Kidney epithelial cell (primary cell): ENCODE measurements at places on chromosomes 2 and 18. TPM values are rescaled to one million over a fixed set of nuclear protein-coding genes. Genes with fewer than 3 reads are reported as not detected.
A peak's percentile ranks its signal among the peaks of the same experiment; 100 is the strongest.

- no peak for DNase-seq
Measured at GRCh38 chr18:61285777-61286176, 47.5 kb upstream of the CDH20 start.

DNA sequence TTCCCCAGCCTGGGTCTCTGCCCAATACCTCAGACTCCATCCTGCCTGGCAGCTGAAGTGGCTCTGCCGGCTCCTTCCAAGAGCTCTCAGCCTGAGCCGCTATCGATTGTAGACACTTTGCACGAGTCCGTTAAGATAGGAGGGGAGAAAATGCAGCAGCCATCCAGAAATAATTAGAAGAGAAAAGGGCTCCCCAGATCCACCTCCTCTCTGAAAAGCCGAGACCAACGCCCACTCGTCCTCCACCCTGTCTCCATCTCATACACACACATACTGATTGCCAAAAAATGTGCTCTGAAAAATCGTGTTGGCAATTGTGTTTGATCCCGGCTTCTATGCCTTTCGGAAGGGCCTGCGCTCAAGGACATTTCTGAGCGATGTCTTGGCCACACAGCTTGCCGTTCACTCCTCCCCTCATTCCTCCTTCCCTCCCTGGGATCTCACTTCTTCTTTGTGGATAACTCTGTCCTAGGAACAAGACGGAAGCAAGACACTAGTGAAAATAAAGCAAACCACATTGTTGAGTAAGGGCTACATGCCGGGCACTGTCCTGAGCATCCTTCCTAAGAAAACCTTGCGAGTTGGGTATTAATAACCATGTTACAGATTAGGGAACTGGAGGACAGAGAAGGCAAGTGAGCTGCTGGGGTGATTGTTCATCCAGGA, 372.8 kb upstream of the MYT1L start:
- no peak for DNase-seq

The PLCL1 gene
- 0.08 and 0.14 TPM in 2 replicates for total RNA-seq

DNA sequence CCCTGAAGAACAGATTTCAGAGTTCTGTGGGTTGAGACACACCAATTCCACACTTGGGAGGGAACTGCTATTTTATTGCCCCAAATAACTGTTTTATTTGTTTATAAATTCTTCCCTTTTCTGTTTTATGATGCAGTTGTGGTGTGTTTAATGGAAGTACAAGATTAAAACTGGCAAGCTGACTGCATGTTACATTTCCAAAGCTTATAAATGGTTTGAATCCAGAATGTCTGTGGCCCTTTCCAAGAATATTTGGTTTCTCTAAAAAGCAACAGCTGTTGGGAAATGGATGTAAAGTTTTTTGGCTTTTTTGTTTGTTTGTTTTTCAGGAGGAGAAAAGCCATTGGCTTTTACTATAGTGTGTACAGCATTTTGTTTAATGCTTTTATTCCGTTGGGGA, 234.5 kb downstream of the MTX2 start:
- DNase-seq = no peak

DNA sequence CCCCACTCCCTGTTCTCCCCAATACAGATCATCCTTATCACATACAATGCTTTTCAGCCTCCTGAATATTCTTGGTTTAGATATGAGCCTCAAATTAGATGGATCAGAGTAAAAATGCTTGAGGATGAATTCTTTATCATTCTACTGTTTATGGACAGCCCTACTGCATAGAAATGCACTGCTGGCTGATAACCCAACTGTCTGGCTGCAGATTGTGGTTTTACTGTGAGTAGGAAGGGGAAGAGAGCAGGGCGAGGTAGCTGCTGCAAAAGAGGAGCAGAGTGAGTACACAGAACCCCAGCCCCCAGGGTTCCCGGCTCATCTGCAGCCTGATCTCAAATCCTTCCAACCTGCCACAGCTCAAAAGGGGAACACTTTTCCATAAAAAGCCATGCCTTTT, 29.4 kb upstream of the NCOA1 start:
- no peak for DNase-seq

The HK2 gene
- 19.6 and 20.7 TPM in 2 replicates for total RNA-seq

The REG3G gene
- total RNA-seq = not detected in 2 replicates

The CAPN13 gene
- 0.07 TPM in 1 of 2 replicates, not detected in the other for total RNA-seq

GRCh38 chr18:26792661-26793060, 72.8 kb downstream of the AQP4 start:
- peak; percentile 16 for DNase-seq

- DNase-seq = no peak
Measured at GRCh38 chr2:110877031-110877827, 144.9 kb downstream of the ACOXL start.

- DNase-seq = no peak
Measured at GRCh38 chr2:232688201-232688600, 8.9 kb upstream of the GIGYF2 start.

- DNase-seq = no peak
Measured at GRCh38 chr2:32652555-32653209, 24.8 kb downstream of the TTC27 start.

DNA sequence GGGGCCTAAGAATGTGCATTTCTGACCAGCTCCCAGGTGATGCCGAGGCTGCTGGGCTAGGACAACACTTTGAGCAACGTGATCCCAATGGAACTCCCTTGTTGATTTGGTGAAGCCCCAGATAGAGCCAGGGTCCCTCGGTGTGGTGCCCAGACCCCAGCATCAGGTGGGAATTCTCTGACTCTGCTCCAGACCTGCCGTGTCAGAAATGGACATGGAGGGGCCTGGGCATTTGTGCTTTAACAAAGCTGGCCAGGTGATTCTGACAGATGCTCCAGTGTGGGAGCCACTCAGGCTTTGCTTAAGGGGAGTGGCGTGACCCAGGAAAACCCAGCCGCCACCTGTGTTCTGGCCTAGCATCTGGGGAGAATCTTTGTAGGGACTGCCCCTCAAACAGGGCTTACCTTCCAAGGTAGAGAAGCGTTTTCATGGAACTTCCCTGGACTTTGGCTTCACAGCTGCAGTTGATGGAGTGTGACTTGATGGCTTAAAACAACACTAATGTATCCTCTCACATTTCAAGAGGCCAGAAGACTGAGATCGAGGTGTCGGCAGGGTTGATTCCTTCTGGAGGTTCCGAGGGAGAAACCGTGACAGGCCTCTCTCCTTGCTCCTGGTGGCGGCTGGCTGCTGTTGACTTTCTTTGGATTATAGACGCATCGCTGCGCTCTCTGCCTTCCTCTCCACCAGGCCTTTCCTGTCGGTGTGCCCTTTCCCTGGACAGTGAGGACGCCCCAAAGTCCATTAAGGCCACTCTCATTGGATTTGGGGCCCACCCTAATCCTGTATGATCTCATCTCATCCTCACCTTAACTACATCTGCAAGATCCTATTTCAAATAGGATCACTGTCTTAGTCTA, 57.0 kb upstream of the HDAC4 start:
- DNase-seq = no peak

GRCh38 chr18:23609390-23610023, 23.2 kb upstream of the NPC1 start:
- no peak for DNase-seq

GRCh38 chr2:290090-290722, 2.3 kb upstream of the ALKAL2 start:
- peak; percentile 25 for DNase-seq

GRCh38 chr2:177303939-177304338, 39.4 kb upstream of the NFE2L2 start:
- DNase-seq = no peak

The MOB1A gene
- total RNA-seq = 102 and 120 TPM in 2 replicates

DNA sequence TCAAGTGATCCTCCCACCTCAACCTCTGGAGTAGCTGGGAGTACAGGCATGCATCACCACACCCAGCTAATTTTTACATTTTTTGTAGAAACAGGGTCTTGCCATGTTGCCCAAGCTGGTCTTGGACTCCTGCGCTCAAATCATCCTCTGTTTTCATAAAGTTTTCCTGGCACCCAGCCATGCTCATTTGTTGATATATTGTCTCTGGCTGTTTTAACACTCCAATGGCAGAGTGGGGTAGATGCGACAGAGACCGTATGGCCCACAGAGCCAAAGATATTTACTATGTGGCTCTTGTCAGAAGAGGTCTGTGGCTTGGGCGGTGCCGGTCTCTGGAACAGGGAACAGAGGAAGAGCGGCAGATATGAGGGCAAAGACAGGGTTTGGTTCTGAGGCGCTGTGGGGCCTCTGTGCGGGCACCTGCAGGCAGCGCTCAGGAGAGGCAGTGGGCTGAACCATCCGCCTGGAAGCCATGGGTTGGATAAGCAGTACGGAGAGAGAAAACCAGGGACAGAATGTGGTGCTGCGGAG, 50.2 kb downstream of the CENPO start:
- no peak for DNase-seq

- DNase-seq = no peak
Measured at GRCh38 chr2:157246765-157247407, 10.6 kb upstream of the GALNT5 start.

DNA sequence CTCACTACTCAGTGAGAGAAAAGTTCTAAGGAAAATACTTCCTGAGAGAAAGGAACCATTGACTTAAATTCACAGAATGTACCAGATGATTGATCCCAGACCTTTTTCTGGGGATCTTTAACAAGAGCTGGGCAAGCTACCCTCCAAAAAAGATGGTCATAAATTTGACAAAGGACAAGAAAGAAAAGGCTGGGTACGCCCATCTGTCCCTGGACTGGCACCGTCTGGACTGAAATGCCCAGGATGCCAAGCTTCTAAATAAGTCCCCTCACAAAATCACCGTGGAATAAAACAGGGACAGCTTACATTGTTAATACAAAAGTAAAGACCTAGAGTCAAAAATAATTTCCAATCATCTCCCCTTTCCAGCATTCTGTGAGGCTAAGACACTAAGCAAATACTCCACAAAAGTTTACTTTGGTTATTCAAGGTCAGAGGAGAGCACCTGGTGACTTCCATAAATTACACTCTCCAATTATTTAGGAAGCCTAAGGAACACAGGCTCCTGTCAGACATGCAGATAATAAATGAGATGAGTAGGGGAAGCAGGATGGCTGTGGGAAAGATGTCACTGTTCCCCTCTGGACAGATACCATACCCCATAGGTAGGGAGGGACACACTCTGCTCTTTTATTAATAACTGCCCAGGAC, 69.9 kb downstream of the UXS1 start:
- DNase-seq = no peak

The FASTKD1 gene
- total RNA-seq = 13.3 and 15.5 TPM in 2 replicates
